Heart right ventricle (tissue), 16 donors: ENCODE measurements at places on chromosomes 6 and 20. TPM values are rescaled to one million over a fixed set of nuclear protein-coding genes. Genes with fewer than 3 reads are reported as not detected.

SLC26A8 gene
- total RNA-seq: 0.10 TPM

RNASET2 gene
- 44.3 TPM for total RNA-seq

PEX3 gene
- 16.8 TPM for total RNA-seq

SDCBP2 gene
- 1.2 TPM for total RNA-seq

EFCAB8 gene
- not detected for total RNA-seq
